ENCODE measurements at places on chromosomes 5 and 9.

GRCh38 chr5:134503088-134503936, 22.2 kb upstream of the JADE2 start:
- peak; percentile 97 for DNase-seq

DNA sequence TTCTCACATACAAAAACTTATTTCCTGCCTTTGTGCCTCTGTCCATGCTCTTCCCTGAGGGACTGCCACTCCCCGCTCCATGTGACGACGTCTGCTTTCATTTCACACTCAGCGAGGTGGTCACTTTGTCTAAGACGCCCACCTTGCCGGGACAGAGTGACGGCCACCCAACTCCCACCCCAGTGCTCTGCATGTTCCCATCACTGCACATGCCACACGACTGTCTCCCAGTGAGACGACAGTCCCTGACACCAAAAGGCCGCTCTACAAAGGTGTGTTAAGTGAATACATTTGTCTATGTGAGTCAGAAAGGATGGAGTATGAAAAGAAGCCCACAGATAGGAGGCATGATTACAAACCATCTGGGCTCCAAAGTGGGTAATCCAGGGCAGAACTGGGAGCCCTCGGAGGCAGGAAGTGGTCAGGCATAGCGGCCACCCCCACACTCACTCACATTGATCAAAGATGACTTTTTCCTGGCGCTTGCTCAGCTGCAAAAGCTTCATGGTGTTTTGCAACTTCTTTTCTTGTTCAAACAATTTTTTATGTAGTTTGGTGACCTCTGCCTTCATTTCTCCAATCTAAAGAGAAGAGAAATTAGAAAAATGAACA, 185.8 kb downstream of the CDK5RAP2 start:
- DNase-seq, result peak; percentile 80

DNA sequence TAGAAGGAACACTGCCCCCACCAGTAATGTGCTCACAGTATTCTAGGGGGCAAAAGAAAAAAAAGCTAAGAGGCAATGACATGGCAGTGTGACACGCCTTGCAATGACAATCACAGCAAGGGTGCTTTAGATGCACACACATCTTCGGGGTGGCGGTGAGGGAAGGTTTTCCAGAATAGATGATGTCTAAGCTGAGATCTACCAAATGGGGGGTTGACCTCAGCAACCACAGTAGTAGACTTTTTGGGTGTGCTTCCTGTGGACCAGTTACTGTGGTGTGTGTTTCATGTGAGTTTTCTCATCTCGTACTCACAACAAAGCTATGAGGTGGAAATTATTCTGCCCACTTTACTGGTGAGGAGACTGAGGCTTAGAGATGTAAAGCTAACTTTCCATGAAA, 10.2 kb upstream of the IL12B start:
- no peak for DNase-seq

GRCh38 chr5:136067422-136067821, 38.6 kb downstream of the TGFBI start:
- peak; percentile 42 for DNase-seq

DNA sequence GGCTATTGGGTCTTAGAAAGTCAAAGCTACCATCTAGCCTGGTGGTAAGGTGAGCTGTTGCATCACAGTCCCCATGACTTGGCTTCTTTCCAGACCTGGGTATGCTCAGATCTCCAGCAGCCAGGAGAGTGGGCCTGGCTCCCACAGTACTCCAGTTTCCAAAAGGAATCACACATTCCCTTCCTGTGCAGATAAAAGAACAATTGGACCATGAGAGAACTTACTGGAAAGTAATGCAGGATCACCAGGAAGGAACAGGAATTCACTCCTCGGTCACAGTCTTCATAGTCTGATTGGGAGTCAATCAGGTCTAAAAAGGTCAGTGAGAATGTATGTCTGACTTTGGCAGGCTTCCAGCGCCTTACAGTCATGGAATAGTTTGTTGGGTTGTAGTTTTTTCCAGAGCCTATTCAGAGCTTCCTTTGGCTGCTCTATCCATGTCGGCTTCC, 47.8 kb upstream of the CD180 start:
- DNase-seq, result no peak

DNA sequence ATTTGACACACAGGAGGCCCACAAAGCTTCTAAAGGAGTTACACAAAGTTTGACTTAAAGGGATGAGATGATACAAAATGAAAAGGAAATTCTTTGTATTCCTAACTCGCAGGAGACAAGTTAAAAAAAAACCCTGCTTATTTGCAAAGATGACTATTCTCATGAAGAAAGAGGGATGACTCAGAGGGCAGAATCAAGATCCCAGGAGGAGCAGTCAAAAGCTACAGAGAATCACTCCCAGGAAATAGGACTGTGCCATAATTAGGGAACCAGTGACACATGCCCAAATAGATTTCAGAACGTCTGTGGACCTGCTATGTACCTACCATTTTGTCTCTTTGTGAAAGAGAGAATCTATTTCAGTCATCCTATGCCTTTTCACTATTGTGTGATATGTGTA, 103.5 kb upstream of the ARRDC3 start:
- no peak for DNase-seq

GRCh38 chr9:5895782-5896181, 5.1 kb downstream of the MLANA start:
- no peak for DNase-seq

- DNase-seq, result peak; percentile 14
These were observed 19.6 kb downstream of the TCOF1 start for GRCh38 chr5:150376799-150377771.

- DNase-seq, result no peak
These were observed 94.1 kb downstream of the SUSD1 start for GRCh38 chr9:112080831-112081542.

- DNase-seq, result no peak
These were observed 186.1 kb upstream of the MAST4 start for GRCh38 chr5:66410122-66410521.

GRCh38 chr5:34574936-34575467, 81.1 kb upstream of the RAI14 start:
- DNase-seq, result no peak

GRCh38 chr5:116559239-116559638, 15.4 kb downstream of the SEMA6A start:
- DNase-seq, result no peak

GRCh38 chr5:131148835-131149234, 16.2 kb downstream of the HINT1 start:
- no peak for DNase-seq

DNA sequence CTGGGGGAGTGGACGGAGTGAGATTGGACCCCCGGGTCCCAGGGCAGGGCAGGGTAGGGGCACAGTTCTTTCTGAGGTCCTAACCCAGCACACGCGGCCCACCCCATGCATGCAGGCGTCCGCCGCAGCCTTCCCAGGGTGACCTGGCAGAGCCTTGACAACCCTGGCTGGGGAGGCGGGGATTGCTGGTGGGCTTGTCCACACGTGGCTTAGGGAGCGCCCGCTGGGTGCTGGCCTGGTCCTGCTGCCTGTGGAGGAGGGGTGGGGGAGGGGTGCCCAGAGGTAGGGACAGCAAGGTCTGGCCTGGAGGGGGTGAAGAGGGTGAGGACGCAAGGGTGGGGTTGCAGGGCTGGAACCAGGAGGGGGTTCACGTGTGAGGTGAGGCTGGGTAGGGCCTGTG, 6.0 kb downstream of the RXRA start:
- DNase-seq, result no peak

DNA sequence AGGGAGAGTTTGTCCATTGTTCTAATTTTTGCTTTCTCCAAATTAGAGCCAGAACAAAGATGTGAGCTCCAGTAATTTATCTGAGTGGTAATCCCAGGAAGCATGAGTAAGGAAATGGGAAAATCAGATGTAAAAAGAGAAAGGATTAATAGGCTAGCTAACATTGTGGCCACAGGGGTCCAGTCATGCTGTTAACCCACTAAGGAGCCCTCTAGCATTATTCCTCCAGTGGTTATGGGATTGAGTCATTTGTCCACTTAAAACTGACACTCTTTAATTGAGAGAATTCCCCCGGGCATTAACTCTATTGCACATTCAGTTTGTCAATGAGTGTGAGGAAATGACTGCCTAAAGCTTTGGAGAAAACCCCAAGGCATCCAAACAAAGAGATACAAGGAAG, 700.3 kb upstream of the TYRP1 start:
- no peak for DNase-seq

Data from kidney glomerular epithelial cell (primary cell).